GM13977 (cell line): ENCODE measurements at places on chromosomes 1 and 21.

DNA sequence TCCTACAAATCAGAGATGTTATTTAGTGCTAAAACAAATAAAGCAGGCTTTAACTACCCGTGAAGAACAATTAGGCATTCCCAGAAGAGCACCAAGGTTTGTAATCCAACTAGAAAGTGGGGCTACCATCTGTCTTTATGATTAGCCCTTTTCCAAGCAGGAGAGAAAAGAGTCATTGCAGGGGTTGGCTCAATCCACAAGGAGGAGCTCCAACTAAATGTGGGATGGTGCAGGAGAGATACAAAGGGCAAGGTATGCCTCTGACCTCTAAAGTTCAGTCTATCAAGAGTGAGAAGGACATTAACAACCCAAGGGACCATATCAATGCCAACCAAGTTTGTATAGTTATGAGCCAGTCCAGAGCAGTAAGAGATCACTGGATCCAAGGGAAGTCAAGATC lies 382.7 kb upstream of the DUSP10 start:
- no peak for DNase-seq

GRCh38 chr1:69291541-69291940 lies 276.2 kb upstream of the LRRC7 start:
- DNase-seq = no peak

GRCh38 chr1:76023669-76024435 lies 50.7 kb upstream of the ST6GALNAC3 start:
- no peak for DNase-seq

- no peak for DNase-seq
Observed at GRCh38 chr1:156851779-156852417, 7.0 kb downstream of the INSRR start.

DNA sequence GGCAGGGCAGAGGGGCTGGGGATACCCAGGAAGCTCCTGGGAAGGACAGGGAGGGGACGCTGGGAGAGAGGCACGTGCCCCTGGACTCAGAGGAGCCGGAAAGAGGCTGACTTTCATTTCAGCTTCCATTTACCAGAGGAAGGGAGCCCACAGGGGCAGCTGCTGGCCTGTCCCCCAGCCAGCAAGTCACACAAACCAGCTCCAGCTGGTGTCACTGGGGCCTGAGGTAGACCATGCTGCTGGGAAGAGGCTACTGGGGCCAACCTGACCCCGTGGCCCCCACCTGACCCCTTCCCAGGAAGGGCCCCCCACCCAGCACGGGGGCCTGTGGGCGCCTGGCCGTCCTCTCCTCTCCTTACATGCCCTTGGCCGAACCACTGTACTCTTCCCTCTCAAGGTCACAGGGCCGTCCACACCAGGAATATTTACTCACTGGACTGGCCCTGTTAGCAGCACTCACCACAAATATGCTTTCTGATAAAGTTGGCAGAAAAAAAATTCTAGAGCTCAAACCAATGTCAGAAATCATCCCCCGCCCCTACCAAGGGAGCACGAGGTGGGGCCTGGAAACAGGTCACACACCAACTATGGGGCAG lies 110.5 kb downstream of the CASZ1 start:
- DNase-seq = no peak
